ENCODE measurements at places on chromosomes 2 and 18.

GRCh38 chr2:220209751-220210150 is 582.3 kb downstream of the SLC4A3 start:
- H3K36me3 ChIP-seq = no peaks in the 10 kb centered on the region
- no peak for DNase-seq
- no peak overlapping the region for H3K27ac ChIP-seq
- no peak overlapping the region for H3K4me3 ChIP-seq
- no peaks in the 10 kb centered on the region for H3K4me1 ChIP-seq
- H3K27me3 ChIP-seq = no peaks in the 10 kb centered on the region

DNA sequence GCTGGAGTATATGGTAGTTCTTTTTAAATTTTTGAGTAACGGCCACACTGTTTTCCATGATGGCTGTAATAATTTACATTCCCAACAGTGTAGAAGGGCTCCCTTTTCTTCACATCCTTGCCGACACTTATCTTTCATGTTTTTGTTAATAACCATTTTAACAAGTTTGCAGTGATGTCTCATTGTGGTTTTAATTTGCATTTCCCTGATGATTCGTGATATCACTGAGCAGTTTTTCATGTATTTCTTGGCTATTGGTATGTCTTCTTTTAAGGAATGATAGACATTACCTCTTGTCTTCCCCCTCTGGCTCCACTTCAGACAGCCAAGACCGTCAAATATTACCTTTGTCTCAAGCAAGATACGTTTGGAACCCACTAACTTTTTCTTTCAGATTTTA is 371.1 kb upstream of the NRP2 start:
- no peaks in the 10 kb centered on the region for H3K27me3 ChIP-seq
- H3K4me1 ChIP-seq = no peaks in the 10 kb centered on the region
- DNase-seq = no peak
- no peaks in the 10 kb centered on the region for H3K36me3 ChIP-seq
- no peak overlapping the region for H3K4me3 ChIP-seq

DNA sequence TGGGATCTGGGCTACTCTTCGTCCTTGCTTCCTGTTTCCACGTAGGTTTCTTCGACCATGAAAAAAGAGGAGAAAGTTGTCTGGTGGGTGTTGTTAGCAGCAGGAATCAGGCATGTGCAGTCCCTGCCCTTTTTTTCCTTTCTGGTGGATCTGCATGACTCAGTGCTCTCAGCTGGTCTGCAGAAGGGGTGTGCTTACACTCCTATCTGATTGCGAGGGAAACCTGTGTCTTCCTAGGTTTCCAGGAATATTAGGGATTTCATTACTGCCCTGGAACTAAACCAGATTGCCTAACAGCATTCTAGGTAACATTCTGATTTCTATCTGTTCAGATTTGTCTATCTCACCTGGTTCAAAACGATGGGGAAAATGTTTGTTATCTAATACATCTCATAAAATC is 174.3 kb downstream of the CCDC102B start:
- no peak for DNase-seq
- no peaks in the 10 kb centered on the region for H3K36me3 ChIP-seq
- no peak overlapping the region for H3K4me3 ChIP-seq
- H3K27ac ChIP-seq = no peak overlapping the region
- H3K27me3 ChIP-seq = no peaks in the 10 kb centered on the region
- no peaks in the 10 kb centered on the region for H3K4me1 ChIP-seq

DNA sequence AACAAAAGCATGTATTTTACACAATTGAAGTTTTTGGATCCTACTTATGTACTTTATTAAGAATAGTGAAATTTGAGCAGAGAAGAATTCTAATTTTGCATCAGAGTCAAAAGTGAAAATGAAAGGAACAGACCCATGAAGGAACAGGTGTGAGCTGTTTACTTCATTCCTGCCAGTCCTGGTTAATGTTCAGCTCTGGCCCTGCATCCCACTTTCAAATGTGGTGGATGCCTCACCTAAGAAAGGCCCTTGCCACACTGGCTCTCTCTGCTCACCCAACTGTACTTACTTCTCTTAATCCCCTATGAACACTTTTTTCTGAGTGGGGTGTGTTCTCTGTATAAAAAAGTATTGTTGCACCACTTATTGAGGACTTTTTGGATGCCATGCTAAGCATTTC is 22.2 kb downstream of the FAM110C start:
- H3K4me3 ChIP-seq = no peak overlapping the region
- no peaks in the 10 kb centered on the region for H3K27me3 ChIP-seq
- H3K27ac ChIP-seq = no peak overlapping the region
- no peak for DNase-seq

DNA sequence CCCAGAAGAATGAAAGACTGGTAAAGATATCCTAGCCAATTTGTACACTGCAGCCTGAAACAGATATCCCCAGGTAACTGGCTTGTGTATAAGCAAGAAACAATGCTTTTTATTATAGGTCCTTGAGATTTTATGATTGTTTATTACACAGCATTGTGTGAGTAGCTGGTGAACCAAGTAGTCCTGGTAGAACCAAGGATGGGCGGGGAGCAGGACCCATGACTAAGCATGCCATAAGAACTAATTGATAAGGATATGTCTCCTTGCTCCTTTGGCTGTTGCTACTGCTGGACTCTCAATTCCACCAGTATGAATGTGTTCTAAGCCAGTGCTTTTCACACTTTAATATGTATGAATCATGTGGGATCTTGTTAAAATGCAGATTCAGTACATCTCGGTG is 12.3 kb upstream of the ALMS1 start:
- no peaks in the 10 kb centered on the region for H3K4me1 ChIP-seq
- no peaks in the 10 kb centered on the region for H3K36me3 ChIP-seq
- H3K4me3 ChIP-seq = no peak overlapping the region

- H3K4me3 ChIP-seq = no peak overlapping the region
- no peak for DNase-seq
- peaks cover 15% of the 10 kb centered on the region for H3K4me1 ChIP-seq
- H3K27me3 ChIP-seq = no peaks in the 10 kb centered on the region
- no peaks in the 10 kb centered on the region for H3K36me3 ChIP-seq
Measured at GRCh38 chr2:101064505-101064867, 62.4 kb downstream of the RPL31 start.

- H3K27ac ChIP-seq = no peak overlapping the region
- no peak for DNase-seq
- H3K4me1 ChIP-seq = no peaks in the 10 kb centered on the region
- H3K4me3 ChIP-seq = no peak overlapping the region
- H3K36me3 ChIP-seq = peaks cover 39% of the 10 kb centered on the region
Measured at GRCh38 chr2:135637456-135638087, 104.1 kb upstream of the UBXN4 start.

DNA sequence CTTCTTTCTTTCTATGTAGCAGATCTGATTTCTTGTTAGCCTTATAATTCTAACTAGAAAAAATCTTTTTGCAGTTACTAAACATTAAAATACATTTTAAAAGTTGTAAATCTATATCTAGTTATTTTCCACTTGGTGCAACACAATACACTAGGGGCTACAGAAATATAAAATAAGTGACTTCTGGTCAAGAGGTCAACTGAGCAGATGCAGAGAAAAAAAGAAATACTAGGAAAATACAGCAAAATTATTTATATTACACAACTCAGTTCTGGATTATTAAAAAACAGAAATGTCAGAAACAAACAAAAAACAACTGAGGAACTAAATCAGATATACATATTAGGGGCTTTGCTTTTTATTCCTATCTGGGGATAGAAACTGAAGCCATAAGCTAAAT is 83.9 kb downstream of the L3MBTL4 start:
- no peaks in the 10 kb centered on the region for H3K36me3 ChIP-seq
- H3K4me3 ChIP-seq = no peak overlapping the region
- no peak overlapping the region for H3K27ac ChIP-seq
- H3K4me1 ChIP-seq = no peaks in the 10 kb centered on the region
- no peak for DNase-seq
- no peaks in the 10 kb centered on the region for H3K27me3 ChIP-seq

DNA sequence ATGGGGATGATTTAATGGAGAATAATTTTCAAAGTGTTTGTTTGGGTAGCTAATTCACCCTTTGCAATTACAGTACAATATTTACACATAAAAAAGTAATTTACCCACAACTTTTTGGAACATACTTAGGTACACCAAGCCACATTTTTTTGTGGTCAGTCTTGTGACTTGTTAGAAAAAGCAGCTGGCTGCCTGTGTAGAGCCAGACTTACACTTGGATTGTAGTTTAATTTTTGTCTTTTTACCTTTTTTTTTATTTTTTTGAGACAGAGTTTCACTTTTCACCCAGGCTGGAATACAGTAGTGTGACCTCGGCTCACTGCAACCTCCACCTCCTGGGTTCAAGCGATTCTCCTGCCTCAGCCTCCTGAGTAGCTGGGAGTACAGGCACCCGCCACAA is 45.4 kb downstream of the RALBP1 start:
- no peak overlapping the region for H3K4me3 ChIP-seq
- no peak for DNase-seq
- H3K4me1 ChIP-seq = no peaks in the 10 kb centered on the region

GRCh38 chr2:198273660-198274059 is 469.3 kb downstream of the PLCL1 start:
- H3K27me3 ChIP-seq = no peaks in the 10 kb centered on the region
- H3K4me3 ChIP-seq = no peak overlapping the region
- no peak overlapping the region for H3K27ac ChIP-seq
- no peak for DNase-seq
- H3K4me1 ChIP-seq = no peaks in the 10 kb centered on the region

Data from SJCRH30 (cell line).